Stimulated activated CD4-positive, alpha-beta T cell treated with anti-CD3 and anti-CD28 coated beads, Interleukin-1b, Interleukin-23, amount 100 ng/mL, for 4 hours (primary cell): ENCODE measurements at places on chromosomes 16 and 17.

- DNase-seq = no peak
Measured at GRCh38 chr17:63447471-63448009, 1.4 kb upstream of the CYB561 start.

DNA sequence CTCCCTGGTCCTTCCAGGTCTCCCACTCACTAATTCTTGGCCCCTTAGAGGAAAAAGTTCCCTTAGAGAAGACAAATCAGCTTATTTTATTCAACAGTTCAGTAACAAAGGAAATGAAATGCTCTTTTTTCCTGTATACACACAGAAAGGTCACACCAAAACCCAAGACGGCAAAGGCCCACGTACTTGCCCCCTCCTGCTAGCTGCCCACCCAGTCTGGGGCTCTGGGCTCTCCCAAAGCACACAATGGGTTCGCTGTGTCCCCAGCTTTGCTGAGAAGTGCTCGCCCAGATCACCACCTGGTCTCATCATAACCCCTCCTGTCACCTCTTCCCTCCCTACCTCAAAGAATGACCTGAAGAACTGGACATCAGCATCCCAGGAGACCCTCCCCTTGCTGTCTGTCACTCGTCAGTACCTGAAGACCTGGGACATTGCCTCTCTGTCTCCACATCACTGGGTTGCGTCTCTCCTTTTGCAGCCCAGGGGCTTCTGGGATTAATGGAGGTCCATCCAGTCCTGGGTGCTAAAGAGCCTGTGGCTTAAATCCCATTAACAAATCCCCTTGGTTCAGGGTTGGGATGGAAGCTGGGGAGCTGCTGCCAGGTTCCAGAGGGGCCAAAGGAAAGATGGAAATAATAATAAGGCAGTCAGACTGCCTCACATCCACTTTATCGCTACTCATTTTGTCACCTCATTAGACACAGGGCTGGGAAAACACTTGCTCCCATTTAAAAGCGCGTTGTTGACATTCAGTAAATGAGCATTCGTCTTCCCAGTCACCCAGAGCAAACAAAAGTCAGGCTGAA, 3.3 kb downstream of the SLC6A4 start:
- no peak for DNase-seq

- DNase-seq = no peak
Measured at GRCh38 chr16:17566075-17566474, 95.3 kb upstream of the XYLT1 start.

DNA sequence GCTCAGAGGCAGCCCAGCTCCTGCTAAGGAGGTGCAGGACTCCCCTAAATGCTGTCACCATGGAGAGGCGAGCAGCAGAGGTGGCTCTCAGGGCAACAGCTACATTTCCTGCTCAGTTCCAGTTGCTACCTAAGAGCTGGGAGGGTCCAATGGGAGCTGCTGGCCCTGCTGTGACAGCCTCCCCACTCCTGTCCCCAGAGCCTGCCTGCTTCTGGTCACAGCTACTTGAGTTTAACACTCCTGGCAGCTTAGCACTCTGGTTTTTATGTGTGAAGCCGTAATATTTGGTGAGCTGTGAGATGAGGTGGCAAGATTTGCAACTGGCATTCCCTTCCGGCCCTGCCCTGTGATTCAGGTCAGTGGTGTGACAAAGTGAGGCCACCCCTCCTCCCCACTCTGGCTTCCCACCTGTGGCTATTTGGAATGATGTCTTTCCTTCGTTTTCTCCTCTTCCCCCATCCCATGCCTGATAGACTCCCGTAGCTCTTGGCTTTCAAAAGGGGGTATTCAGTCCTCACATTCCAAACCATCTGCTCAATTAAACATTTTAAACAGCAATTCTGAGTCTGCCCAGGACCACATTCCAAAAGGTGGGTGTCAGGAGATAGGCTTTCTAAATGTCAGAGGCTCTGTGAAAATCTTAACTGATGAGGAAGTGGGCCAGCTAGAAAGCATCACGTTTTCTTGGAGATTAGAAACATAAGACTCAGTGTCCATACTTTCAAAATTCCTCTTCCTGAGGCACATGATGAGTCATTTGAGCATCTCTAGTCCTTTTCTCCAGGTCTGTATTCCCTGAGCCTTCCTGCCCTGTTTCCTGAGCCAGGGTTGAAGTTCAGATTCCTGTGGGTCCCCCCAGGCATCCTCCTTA, 42.6 kb upstream of the SKAP1 start:
- no peak for DNase-seq

DNA sequence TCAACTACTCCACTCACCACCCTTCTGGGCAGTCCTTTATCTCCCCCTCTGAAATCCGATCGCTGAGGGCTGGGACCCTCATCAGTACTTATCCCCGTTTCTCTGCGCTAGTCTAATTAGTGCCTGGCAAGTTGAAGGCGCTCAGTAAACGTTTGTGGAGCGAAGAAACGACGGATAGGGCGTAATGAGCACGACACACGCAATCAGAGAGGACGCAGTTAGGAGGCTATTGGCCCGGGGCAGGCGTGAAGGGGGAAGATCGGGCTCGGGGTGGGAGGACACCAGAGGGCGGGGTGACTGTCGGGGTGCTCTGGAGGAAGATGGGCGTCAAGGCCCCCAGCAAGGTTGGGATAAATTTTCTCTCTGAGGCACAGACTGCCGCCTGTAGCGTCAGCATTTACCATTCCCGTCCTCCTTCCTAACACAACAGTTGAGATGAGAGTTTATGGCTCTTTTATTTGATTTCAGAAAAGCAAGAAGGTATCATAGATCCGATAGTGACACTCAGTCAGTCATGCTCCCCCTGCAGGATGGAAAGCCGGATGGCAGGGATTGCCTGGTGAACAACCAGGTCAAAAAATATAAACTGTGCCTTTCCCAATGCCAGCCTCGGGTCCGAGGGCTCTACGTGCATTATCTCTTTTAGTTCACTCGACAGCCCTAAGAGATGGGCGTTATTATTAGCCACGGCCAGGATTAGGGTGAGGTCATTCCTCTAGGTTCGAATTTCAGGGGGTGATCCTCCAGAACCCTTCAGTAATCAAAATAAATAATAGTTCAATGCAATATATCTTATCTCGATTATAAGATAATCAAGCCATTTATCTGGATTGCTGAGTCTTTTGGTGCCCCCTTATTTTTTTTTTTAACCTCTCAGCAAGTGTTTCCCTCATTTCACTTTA, 9.5 kb upstream of the ARL4D start:
- DNase-seq = peak; percentile 59

DNA sequence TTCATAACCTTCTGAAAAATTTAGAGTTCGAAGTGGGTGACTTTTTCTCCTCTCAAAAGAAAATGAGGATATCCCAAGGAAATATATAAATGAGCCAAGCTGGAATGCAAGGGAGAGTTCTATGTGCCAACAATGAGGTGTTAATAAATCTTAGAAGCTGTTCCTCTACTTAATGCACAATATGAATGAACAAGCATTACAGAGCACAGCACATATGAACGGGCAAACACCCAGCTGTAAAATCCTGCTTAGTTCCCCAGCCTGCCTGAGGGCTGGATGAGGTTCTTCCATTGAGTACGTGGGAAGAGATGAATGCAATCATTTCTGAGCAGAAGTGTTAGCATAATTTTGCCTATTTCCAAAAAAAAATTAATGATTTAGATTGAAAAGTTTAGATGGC, 58.1 kb downstream of the WDR59 start:
- DNase-seq = no peak

DNA sequence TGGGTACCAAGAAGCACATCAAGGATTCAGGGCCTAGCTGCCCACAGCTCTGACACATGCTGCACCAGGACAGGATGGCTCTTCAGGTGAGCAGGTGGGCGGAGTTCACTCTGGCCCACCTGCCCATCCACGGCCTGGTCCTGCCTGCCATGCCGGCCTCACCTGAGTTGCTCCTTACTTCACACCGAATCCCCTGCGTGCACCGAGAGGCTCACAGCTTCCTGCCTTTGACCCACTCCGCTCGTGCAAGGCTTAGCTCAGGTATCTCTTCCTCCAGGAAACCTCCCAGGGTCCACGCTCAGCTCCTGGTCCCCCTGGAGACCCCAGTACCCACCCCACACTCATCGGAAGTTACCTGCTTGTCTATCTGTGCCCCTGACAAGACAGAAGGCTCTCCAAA, 21.6 kb upstream of the TNRC6C start:
- no peak for DNase-seq

DNA sequence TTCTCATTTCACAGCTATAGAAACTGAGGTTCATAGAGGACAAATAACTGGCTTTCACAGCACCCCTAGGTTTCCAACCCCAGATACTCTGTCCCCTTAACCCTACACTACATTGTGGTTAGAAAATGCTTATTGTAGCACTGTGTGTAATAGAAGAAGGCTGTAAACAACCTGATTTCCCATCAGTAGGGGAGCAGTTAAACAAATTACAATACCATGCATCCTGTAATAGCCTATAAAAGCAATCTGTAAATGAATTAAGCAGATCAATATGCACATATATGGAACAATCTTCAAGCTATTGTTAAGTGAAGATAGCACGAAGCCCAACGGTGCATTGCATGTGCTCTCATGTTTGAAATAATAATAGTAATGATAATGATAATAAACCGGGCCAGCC, 39.2 kb upstream of the XPO6 start:
- DNase-seq = no peak

DNA sequence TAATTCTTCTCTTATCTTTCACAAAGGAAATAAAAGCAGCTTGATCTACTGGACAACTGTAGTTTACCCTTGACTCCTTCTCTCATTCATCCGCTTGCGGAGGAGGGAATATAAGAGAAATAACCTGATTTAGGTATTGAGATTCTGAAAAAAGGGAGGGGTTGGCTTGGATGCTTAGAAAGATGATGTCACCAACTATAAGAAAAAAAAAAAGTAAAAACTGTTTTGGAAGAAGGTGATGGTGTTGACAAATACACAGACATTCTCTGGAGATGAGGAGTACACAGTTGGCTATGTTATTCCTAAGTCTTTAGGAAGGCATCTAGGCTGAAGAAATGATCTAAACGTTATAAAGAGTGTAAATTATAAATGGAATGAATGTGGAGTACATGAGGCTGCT, 103.3 kb downstream of the TMEM114 start:
- no peak for DNase-seq

DNA sequence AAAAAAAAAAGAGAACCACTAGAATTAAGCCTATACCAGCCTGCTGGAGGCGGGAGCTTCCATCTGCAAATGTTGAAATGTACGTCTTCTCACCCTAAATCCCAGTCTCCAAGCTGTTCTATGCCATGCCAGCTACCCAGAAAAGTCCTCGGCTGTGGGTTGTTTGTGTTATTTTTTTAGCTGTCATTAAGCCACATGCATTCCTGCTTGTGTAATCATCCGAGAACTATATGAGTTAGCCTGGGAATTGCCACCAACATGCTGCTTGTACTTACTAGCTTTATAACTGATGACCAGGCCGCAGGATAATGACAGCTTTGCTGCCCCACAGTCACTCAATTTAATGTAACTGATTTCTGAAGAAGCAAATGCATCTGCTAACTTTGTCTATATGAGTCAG, 313.9 kb upstream of the SALL1 start:
- DNase-seq = no peak

GRCh38 chr16:68077866-68078700, 7.1 kb upstream of the NFATC3 start:
- DNase-seq = no peak

GRCh38 chr17:70945386-70945785, 776.1 kb downstream of the KCNJ2 start:
- no peak for DNase-seq

DNA sequence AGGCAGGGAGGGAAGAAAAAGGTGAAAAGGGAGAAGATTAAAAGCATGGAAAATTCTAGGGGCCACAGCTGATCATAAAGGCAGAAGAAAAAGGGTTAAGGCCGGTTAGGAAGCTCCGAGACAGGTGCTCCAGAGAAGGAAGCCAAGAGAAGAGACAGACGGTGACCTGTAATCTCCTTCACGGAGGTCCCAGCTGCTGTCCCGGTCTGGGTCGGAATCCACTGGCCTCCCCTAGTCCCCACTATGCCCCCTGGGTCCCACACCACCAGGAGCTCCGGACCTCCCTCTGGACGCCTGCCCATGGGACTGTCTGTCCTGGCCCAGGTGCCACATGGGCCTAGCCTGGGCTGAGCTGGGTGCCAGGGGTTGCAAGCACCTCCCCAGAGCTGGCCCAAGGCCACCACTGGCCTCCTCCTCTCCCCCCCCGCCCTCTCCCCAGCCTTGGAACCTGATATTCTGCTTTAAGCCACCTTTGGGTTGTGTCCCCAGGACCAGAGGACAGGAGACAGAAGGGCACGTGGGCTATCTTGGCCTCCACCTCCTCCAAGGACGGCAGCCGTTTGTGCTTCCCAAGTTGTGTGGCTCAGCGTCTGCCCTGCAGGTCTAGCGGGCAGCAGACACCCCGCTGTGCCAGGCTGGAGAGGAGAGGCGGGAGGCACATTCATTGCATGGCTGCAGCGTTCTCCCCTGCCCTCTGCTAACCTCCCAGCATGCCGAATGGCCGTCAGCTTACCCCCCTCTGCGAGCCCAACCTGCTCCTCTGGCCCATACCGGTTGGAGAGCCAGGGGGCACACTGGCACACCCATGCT, 102.4 kb downstream of the ENGASE start:
- DNase-seq = no peak

- DNase-seq = no peak
Measured at GRCh38 chr17:81002409-81003361, 11.0 kb downstream of the CHMP6 start.

- DNase-seq = no peak
Measured at GRCh38 chr16:22191532-22192260, 14.4 kb upstream of the EEF2K start.

DNA sequence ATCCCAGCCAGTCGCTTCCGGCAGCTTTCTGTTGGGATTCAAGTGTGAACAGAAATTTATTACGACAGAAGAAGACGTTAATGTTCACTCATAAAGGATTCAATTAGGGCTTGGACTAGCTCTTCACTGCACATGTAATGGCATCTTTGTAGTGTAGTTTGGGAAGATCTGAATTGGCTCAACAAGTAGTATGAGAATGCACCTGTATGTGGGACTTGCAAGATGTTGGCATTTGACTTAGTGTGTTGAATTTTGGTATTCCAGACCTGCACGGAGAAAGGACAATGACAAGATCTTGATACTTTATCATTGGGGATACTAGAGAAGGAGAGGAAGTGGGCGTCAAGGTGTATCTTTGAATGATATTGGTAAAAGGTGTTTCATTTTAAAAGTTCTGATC, 1.2 kb downstream of the PSMD11 start:
- DNase-seq = no peak

DNA sequence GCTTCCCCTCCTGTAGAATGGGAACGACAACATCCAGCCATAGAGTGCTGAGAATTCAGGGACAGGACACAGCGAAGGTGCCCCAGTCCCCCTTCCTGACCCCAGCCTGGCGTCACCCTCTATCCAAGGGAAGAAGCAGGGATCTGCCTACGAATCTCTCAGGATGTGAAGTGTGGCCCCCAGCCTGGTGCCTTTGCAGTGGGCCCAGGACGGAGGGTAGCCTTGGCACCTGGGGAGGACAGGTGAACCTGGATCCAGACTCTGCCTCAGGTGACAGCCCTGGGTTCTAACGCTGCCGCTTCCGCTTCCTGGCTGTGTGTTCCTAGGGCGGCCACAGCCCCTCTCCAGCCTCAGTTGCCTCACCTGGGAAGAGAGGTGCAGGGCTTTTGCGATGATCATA, 36.4 kb downstream of the JPH3 start:
- DNase-seq = no peak
